Ecto neural progenitor cell (in vitro differentiated cells): ENCODE measurements at places on chromosomes 3 and 15.
A peak's percentile ranks its signal among the peaks of the same experiment; 100 is the strongest.

GRCh38 chr3:132317229-132317948, at the start of gene ACP3:
TSS of gene ACP3 (plus strand) at chr3:132317407. CDS start at chr3:132317457, 50 bp downstream.
- no peak for DNase-seq

- no peak for DNase-seq
Measured at GRCh38 chr3:55859305-55859704, 372.2 kb upstream of the WNT5A start.

- DNase-seq: no peak
Measured at GRCh38 chr3:27079427-27080257, 289.5 kb downstream of the NEK10 start.

GRCh38 chr3:73365756-73366397, 258.9 kb downstream of the PDZRN3 start:
- DNase-seq: no peak

DNA sequence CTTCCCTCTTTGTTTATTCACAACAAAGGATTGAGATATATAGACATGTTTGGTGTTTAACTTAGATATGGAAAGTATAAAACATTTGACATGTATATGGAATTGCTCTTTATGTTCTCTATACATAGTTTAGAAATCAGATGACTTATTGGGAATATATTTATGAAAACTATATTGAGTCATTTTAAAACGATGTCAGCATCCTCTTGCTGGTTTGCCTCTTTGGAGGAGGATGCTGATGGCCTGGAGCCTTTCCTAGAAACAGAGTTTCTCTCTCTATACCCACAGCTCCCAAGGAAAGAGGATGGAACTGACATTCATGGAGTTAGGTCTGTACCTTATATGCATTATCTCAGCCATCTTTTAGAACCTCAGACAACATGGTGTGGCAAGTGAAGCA, 40.3 kb downstream of the ZBTB38 start:
- no peak for DNase-seq

DNA sequence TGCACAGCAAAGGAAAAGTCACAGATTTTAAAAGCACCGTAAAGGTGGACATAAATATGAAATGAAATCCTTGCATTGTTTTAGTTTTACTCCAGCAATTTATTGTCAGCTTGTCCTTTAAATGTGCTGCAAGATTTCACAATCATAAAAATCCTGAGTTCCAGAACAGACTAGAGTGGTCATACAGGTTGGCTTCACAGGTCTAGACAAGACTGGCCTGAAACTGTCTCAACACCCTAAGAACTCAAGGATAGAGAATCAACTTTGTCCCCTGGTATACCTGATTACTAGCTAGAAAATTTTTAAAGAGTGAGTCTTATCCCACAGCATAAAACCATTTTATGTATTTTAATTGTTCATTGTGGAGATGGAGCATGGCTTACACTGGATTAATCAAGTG, 521.7 kb upstream of the MCTP2 start:
- DNase-seq: no peak

- DNase-seq: no peak
Measured at GRCh38 chr15:78061963-78062427, 15.5 kb downstream of the TBC1D2B start.

GRCh38 chr15:68199340-68199739, 5.8 kb downstream of the CALML4 start:
- no peak for DNase-seq

DNA sequence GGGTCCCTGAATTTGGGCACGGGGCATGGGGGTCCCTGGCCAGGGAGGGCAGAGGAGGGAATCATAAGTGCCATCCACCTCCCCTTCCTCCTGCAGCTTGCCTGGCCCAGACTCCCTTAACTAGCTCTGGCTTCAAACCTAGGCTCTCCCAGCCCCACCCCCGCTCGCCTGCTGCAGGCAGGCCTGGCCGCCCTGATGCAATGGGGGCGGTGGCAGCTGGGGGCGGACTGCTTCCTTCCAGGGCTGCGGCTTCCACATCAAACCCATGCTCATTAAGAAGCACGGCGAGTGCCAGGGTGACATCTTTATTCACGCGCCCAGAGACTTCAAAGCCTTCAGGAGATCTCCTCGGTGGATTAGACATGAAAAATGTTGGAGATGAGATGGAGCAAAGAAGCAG, 123.1 kb downstream of the TPRA1 start:
- DNase-seq: no peak

GRCh38 chr15:48031466-48031865, 89.3 kb upstream of the SLC24A5 start:
- no peak for DNase-seq

GRCh38 chr3:189363590-189364255, 192.0 kb downstream of the TPRG1 start:
- DNase-seq: no peak

- DNase-seq: no peak
Measured at GRCh38 chr3:66432767-66433521, 67.9 kb downstream of the LRIG1 start.

DNA sequence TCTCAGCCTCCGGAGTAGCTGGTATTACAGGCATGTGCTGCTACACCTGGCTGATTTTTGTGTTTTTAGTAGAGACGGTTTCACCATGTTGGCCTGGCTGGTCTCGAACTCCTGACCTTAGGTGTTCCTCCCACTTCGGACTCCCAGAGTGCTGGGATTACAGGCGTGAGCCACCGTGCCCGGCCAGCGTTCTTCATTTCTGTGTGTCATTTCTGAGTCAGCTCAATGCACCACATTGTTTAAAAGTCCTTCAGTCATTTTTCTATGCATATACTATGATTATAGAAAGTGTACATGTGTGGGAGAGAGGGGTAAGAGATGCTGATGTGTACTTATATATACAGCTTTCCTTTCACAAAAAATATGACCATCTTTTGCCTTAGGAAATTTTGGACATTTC, 2.1 kb downstream of the QTRT2 start:
- DNase-seq: no peak

GRCh38 chr3:89787485-89787884, 680.1 kb downstream of the EPHA3 start:
- no peak for DNase-seq

- no peak for DNase-seq
Measured at GRCh38 chr3:88434001-88434400, 284.2 kb downstream of the C3orf38 start.

- DNase-seq: no peak
Measured at GRCh38 chr15:85691350-85692240, 103.1 kb downstream of the KLHL25 start.

DNA sequence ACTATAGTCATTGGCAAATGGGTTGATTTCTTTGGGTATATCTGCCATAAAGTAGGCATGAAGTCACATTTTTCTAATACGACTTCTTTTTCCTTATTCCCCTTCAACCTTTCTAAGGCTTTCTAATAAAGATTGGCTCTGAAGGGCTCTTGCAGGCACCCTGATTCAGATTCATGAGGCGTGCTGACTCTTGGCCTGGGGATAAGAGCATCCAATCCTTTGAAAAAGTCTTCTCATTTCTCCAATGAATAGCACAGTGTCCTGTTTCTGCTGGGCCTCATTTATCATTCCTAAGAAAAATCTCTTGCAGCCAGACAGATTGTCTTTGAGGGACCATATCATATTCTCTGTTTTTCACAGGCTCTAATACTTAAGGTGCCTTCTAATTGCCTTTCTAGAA, 32.3 kb upstream of the BNIP2 start:
- DNase-seq: no peak

DNA sequence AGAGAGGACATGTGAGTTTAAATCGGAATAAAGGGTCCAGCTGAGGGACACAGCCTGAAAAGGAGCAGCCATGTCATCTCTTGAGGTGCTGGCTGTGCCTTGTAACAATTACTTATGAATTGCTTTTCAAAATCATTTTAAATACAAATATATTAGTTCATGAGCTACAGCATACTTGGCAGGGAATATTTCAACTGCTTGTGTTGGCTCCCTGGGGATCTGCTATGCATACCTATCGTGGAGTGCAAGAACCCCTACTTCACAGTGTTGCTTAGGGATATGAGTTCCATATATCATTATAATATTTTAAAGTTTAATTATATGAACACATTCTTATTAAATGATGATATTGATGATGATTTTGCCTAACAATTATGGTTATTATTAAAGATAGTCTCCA, 19.1 kb upstream of the P2RY14 start:
- DNase-seq: no peak

- no peak for DNase-seq
Measured at GRCh38 chr15:27681038-27681437, 418.1 kb downstream of the OCA2 start.

GRCh38 chr3:58559586-58559985, 17.6 kb downstream of the FAM107A start:
- DNase-seq: peak; percentile 27

DNA sequence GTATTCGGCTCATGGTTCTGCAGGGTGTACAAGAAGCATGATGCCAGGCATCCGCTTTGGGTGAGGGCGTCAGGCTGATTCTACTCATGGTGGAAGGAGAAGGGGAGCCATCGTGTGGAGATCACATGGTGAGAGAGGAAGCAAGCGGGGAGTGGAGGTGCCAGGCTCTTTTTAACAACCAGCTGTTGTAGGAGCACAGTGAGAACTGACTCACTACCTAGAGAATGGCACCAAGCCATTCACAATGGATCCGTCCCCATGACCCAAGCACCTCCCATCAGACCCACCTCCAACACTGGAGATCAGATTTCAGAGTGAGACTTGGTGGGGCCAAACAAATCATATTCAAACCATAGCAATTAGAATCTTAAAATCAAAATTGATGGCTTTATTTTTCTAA, 259.8 kb upstream of the CTDSPL start:
- DNase-seq: no peak

DNA sequence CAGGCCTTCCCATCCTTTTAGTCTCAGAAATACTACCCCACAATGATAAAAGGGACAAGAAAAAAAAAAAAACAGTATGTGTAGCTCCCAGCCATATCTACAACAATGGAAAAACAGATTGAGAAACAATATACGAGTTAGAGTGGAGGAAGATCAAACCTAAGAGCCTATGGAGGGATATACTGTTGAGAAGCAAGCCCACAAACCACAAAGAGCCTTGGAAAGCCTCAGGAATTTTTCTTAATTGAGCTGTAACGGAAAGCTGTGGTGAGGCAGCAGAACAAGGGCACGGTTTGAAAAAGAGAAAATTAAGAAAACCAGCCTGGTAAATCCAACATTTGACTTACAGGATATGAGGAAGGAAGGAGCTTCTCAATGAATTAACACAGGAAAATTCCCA, 21.4 kb downstream of the KPNA1 start:
- no peak for DNase-seq

DNA sequence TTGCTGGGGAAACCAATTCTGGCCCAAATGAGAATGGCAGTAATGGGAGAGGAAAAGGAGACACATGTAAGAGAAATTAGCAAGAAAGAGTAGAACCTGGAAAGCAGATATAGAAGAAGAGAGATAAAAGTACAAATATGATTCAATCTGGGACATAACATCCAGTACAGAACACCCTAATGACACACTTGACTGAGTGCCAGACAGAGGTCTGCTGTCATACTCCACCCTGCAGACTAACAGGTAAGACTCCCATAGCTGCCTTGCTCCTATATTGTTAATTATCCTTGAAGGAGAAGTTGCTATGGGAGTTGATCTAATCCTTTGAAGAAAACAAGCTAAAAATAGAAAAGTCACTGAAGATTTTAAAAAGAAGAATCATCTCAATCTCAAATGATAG, 21.1 kb downstream of the CCPG1 start:
- DNase-seq: no peak

DNA sequence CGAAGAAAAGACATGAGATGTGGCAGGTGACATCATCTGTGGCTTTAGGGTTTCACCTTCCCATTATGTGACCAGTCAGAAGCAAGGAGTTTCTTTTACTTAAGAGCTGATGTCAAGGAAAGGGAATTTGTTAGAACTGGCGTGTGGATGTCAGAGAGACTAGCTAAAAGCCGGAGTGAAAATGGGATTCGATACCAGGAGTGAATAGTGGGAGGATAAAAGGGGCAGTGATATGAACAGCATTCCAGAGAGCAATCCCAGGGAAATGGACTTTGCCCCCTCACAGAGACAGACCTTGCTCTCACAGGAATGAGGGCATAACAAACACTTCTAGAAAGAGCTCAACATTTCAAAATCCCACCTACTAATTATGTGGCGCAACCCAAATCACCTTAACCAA, 5.9 kb upstream of the FMN1 start:
- DNase-seq: no peak

- DNase-seq: no peak
Measured at GRCh38 chr15:79981831-79982455, 10.9 kb upstream of the BCL2A1 start.

- no peak for DNase-seq
Measured at GRCh38 chr3:172824229-172824628, 73.7 kb downstream of the ECT2 start.

- no peak for DNase-seq
Measured at GRCh38 chr3:133295199-133295901, 104.5 kb upstream of the BFSP2 start.
